AG04449 (cell line): ENCODE measurements at places on chromosomes 12 and 14.
A peak's percentile ranks its signal among the peaks of the same experiment; 100 is the strongest.

GRCh38 chr14:42045383-42045782 is 438.7 kb downstream of the LRFN5 start:
- DNase-seq: no peak

- DNase-seq: no peak
Observed at GRCh38 chr14:51479584-51480325, 172.0 kb upstream of the FRMD6 start.

DNA sequence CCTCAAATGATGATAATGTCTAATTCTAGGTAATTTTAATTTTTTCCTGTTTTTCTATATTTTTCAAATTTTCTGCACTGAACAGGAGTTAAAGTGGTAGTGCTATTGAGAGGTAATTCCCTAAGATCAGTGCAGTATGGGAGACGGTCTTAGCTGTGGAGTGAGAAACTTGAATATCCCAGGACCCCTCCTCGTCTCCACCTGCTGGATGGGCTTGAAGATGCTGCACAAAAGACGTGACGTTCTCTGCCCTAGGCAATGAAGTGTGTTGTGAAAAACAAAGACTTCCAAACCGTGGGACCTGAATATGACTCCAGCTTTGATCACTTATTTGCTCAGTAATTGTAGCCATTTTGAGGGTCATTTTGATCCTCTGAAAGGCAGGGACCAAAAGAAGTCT is 298.1 kb downstream of the VRK1 start:
- DNase-seq: no peak

DNA sequence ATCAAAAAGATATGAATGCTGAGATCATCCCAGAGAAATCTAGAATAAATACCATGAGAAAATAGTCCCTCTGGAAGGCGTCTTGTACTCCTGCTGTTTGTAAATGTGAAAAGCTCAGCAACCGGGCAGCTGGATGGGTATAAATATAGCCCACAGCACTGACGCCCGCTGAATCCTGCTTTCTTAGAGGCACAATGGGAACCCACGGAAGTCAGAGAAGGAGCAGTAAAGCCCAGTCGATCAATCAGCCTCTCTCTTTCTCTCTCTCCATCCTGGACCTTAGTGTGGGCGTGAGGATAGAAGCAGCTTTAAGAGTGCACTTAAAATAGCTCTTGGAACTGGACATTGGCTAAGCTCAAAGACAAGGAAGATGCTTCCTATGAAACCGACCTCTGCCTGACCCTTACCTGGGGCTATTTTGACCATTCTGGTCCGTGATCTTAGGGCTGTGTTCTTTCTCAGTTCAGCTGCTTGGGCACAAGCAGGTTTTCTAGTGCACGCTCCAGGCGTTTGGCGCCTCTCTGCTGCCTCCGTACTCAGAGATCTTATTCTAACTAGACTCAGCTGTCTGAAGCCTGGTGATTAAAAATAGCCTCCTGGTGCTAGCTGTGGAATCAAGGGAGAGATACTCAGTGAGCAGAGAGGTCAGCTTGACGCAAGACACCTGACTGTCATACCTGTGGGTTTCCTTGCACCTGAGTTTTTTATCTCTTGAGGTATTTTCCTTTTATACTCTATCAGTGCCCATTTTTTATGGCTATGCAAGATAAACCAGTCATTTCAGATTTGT is 144.6 kb downstream of the ETV6 start:
- no peak for DNase-seq

GRCh38 chr12:31007153-31007495 is 66.5 kb upstream of the DDX11 start:
- DNase-seq: no peak

DNA sequence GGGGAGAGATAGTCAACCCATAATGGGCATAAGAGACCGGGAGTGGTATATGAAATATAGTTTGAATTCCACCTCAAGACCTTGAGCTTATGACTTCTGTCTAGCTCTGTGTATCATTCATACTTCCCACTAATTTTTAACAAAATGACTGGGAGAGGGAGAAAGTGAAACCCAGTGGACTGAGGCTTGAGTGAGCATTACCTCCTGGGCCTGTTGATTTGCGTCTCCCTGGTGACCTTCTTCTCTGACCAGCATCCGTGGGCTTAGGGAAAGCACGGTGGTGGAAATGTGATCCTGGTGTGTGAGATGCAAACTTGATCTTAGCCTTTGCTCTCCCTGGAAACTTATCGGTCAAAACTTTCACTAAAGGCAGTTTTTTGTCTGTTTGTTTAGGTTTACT is 207.9 kb upstream of the BCL2L14 start:
- no peak for DNase-seq

DNA sequence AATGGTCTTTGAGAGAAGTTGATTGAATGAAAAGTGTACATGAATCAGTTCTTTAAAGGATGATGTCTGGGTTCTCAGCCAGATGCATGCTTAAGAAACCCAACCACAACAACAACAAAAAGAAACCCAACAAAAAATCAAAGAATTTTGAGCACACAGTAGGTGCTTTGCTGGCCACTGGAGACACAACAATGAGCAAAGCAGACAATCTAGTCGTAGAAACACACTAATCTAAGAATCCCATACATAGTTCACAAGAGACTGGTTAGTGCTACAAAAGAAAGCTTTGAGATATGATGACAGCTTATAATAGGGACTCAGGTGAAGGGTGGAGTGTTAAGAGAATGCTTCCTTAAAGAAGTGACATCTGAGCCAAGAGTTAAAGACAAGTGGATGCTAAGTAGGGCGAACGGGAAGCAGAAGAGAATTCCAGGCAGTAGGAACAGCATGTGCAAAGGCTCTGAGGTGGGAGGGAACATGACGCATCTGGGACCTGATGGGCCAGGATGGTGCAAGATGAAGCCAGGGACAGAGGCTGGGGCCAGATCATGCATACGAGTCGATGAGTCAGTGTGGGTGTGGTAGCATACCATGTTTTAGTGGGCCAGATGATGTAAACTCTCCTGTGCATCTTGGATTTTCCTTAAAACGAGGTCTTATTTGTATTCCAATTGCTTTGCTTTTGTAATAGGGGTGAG is 4.6 kb upstream of the HIP1R start:
- DNase-seq: no peak

- peak; percentile 80 for DNase-seq
Observed at GRCh38 chr14:58280954-58281787, 17.2 kb upstream of the ARID4A start.

DNA sequence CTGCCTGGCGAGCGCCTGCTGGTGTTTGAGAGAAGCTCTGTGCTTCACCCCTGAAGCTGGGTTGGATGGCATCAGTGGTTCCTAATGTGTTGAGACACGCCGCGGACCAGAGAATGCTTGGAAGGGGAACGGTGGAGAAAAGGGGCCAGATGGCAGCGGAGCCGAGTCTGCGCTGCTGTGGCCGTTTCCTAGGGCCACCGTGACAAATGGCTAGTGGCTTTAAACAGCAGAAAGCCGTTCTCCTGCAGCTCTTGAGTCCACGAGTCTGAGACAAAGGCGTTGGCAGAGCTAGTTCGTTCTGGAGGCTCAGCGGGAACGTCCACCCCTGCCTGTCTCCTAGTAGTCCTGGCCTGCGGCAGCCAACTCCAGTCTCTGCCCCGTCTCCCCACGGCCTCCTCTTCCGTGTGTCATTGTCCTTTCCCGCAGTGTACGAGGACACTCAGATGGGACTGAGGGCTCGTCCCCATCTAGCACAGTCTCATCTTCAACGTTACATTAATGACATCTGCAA is 103.6 kb downstream of the ADGRD1 start:
- DNase-seq: no peak

GRCh38 chr12:27967551-27968054 is 4.9 kb downstream of the PTHLH start:
- DNase-seq: no peak

- no peak for DNase-seq
Observed at GRCh38 chr12:31929027-31929526, 30.1 kb upstream of the RESF1 start.

- DNase-seq: no peak
Observed at GRCh38 chr12:72209086-72209485, 63.1 kb upstream of the TRHDE start.

- DNase-seq: peak; percentile 99
Observed at GRCh38 chr12:75977952-75978671, 53.5 kb downstream of the PHLDA1 start.

DNA sequence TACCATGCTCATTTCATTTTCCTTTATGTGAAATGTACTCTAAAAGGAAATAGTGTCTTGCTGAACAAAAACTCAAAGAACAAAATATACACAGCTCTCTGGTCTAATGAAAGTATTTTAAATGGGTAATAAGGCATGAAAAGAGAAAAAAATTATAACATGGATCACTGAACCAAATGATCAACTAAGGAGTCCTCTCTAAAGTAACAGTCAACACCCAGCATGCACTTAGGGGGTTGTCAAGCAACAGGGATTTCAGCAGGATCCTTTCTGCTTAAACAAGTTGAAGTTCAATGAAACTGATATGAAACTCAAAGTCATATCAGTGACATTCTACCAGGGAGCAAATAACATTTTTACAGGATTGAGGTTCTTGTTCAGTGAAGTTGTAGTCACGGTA is 398.8 kb downstream of the SEC23A start:
- no peak for DNase-seq

- no peak for DNase-seq
Observed at GRCh38 chr12:1877169-1877878, 41.1 kb downstream of the CACNA2D4 start.

DNA sequence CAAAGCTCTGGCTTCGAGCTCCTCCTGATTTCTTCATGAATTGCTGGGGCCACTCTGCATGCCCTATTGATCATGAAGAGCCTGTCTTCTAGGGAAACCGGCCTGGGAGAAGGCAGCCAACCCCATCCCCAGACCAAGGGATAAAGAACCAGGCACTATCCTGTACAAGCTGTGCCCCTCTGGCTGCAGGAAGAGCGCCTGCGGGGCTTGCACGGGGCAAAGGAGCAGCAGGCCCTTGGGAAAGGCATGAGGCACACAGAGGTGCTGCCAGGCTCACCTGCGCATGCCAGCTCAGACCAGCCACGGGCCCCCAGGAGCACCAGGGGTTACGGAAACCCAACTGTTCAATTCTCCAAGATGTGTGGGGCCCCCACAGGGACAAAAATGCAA is 2.1 kb downstream of the ITPK1 start:
- DNase-seq: no peak

DNA sequence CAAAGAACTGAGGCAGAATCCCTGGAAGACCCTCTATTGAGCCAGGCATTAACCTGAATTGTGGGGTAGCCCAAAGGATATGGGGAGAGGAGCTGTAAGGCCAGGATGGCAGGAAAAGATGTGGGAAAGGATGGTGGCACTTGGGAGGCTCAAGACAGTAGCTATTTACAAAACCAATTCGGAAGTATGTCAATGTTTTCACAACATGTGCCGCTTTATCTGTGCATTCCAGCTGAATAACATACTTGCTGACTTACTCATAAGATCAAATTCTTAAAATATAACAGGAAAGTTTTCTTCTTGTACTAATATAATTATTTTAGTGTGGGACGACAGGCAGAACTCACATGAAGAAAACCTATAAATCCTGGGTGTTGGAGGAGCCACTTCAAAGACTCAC is 10.6 kb downstream of the BBS10 start:
- peak; percentile 41 for DNase-seq

GRCh38 chr14:60807971-60808370 is 73.4 kb downstream of the MNAT1 start:
- DNase-seq: no peak

GRCh38 chr12:93743999-93744689 is 67.0 kb downstream of the CRADD start:
- DNase-seq: no peak

DNA sequence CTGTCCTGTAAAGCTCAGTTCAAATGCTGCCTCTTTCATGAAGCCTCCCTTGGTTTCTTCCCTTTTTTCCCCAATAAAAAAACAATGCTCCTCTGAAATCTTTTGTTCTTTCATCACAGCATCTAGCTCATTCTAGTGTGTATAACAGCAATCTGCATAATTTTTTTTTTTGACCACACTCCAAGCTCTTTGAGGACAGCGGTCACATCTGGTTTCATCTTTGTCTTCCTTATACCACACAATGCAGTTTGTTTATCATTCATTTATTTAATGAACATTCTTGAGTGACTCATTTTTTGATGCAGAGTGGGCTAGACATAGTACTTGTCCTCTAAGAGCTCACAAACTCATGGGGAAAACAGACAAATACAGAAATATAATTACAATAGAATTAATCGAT is 7.3 kb downstream of the GNG2 start:
- DNase-seq: no peak

GRCh38 chr12:115785548-115785947 is 491.9 kb downstream of the MED13L start:
- DNase-seq: no peak

GRCh38 chr12:49340095-49340870 is 3.3 kb upstream of the C1QL4 start:
- no peak for DNase-seq

GRCh38 chr14:91138511-91139359 is 24.9 kb downstream of the DGLUCY start:
- DNase-seq: no peak

- no peak for DNase-seq
Observed at GRCh38 chr14:44783901-44784300, 177.8 kb downstream of the KLHL28 start.

DNA sequence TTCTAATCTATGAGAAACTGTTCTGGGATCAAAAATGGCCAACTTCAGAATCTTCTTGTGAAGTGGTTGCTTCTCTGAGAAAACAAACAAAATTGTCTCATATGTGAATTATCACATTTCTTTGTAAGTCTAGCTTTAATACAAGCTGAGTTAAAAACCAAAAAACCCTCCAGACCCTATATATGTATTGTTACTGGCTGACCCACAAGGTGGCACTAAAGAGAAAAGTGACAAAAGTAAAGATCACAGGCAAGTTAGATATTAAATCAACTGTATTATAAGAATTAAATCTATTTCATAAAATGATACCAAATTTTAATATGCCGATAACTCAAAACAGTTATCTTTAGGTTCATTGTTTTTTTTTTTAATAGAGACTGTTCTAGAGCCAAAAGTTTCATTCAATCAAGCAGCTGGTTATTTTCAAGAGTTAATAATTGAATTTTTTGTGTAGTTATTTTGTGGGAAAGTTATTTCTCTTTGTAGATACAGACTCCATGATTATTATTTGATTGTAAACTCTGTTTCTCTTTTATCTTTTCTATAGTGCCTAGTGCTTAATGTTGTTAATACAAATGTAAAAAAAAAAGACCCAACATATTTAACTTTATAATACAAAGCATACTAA is 7.5 kb upstream of the TRHDE start:
- DNase-seq: no peak

DNA sequence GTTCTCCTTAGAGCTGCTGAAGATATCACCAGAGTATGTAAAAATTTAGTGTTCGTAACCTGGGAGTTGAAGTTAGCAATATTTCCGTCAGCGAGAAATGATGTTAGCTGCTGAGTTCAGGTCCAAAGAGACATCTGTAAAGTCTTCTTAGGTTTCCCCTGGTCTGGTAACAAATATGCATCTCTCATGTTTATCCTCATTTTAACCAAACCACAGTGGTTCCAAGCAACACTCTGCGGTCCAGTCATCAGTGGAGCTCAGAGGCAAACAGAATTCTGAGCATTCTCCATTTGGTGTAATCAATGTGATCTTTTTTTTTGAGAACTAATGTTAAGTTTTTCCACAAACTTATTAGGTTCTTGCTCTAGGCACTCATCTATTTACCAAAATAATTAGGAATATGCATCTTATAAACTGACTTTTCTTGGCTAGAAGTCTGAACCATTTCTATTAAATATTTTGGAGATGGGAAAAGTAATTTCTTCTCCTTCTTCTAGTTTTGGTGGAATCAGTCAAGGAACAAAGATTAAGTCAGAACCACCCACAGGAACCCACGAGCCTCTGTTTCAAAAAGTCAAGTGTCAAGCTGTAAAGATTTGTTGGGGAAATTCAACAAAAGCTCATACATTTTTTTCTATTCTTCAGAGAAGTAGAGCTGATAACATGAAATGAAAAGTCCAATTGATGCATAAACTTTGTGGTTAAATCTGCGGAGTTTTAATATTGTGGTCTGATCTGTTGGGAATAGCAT is 64.7 kb downstream of the IFNG start:
- no peak for DNase-seq
